ENCODE measurements at places on chromosomes 16 and 17. TPM values are rescaled to one million over a fixed set of nuclear protein-coding genes. Genes with fewer than 3 reads are reported as not detected.

KRT32 gene
- total RNA-seq, result not detected

RASL10B gene
- total RNA-seq, result 1.1 TPM

SLC22A31 gene
- not detected for total RNA-seq

TNFSF13 gene
- total RNA-seq, result 33.3 TPM

CD300H gene
- total RNA-seq, result 1.2 TPM

TBC1D3B gene
- total RNA-seq, result 3.8 TPM

ARHGAP23 gene
- 90.4 TPM for total RNA-seq

GRCh38 chr16:88810166-88810911, 1.4 kb downstream of the APRT start:
- no peak for DNase-seq

- DNase-seq, result no peak
Observed at GRCh38 chr16:53812914-53813313, 109.0 kb downstream of the FTO start.

- DNase-seq, result no peak
Observed at GRCh38 chr17:13727441-13728171, 125.9 kb upstream of the HS3ST3A1 start.

DNA sequence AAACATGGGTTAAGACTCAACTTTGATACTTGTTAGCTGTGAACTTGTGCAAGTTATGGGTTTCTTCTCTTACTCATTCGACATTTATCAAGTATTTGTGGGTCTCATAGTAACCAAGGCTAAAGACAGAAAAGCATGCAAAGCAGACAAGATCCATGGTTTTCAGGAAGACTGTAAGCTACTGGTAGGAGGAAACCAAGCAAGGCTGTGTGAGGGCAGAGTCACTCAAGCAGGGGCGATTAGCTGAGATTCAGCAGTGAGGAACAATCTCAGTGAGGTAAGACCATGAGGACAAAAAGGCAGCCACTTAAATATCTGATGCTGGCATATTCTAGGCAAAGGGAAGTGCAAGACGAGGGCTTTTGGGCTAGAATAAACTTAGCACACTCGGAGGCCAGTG, 29.5 kb downstream of the MBTD1 start:
- no peak for DNase-seq

DNA sequence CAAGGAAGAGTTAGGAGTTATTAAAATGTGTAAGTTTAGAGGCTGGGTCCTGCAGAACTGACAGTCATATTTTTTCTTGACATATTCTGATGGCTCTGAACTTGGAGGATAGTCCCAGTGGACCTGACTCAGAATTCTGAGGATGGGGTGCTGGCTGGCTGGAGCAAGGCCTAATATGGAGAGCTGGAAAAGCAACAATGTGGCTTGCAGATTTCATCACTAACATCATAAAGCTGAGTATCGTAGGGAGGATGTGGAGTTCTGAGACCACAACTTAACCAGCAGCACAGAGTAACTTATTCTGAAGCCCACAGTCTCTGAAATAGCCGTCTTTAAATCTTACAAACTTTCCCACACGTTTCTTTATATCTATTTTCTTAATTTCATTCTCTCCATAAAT, 2.3 kb downstream of the KRTAP1-5 start:
- DNase-seq, result no peak

GRCh38 chr16:80442779-80443178, 98.0 kb upstream of the DYNLRB2 start:
- no peak for DNase-seq

- no peak for DNase-seq
Observed at GRCh38 chr16:85378145-85379040, 234.7 kb upstream of the GSE1 start.

GRCh38 chr17:43880420-43880991, 26.8 kb downstream of the MPP2 start:
- no peak for DNase-seq

GRCh38 chr17:77528516-77529327, 388.0 kb downstream of the SEC14L1 start:
- DNase-seq, result peak; percentile 77

DNA sequence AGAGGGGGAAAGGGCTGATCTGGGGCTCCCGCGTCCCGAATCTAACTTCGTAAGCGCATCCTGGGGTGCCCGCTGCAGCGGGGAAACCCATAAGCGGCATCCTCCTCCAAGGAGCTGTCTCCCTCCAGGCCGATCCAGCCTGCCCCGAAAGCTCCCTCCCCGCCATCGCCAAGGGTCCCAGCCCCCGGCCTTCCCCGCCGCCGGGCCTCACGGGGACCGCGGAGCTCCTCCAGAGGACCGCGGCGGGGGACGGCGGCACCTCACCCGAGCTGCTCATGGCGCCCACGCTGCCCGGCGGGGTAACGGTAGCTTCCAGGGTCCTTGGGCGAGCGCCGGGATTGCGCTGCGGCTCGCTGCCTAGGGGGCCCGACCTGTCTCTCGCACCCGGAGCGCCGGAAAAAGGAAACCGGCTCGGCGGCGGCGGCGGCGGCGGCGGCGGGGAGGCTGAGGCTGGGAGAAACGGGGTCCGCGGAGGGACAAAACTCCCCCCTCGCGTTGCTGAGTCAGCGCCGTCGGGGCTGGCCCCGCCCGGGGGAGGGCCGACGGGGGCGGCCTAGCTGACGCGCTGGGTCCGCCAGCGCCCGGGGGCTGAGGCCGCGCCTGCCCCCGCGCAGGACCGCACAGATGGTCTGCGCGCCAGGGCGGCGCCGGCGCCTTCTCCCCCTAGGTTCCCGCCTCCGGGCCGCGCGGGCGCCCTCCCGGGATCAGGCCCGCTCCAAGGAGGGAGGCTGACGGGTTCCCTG, at the start of gene BLMH:
TSS of gene BLMH (minus strand) at position 402 of the 743 bp plus-strand sequence. CDS start at position 277, 125 bp downstream.
- DNase-seq, result peak; percentile 94

- no peak for DNase-seq
Observed at GRCh38 chr17:61587807-61588660, 3.0 kb downstream of the NACA2 start.

DNA sequence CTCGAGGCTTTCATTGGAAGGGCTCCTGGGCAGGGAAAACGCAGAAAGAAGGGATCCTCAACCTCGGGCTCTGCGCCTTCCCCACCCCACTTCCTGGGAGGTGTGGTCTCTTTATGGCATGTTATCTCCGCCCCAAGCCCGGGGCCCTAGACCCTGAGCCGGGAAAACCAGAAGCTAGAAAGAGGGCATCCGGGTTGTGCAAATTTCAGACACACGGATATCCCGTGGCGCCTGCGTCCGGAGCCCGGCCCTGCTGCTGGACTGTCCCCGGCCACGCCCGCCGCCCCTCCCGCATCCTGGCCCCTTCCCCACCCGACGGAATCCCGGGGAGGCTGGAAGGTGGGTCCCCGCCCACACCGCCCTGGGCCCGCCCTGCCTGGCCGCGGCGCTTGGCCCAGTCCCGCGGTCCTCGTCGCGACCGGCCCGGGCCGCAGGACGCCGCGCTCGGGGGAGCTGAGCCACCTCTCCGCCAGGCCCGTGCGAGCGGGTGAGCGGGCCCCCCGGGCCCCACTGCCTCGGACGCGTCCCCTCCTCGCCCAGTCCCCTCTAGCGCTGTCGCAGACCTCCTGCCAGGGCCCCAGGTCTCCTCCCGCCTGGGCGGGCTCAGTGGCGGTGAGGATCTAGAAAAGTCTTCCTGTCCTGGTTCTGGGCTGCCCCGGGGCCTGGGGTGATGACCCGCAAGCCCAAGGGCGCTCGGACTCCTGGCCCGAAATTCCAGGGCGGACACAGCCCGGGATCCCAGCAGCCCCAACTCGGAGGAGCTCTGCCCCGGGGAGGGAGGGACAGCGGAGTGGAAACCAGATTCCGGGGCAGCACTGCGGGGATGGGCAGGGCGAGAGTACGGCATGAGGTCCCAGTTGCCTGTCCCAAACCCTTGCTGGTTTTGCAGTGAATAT, at the start of gene SLC16A5:
TSS of gene SLC16A5 (plus strand) at position 397 of the 896 bp plus-strand sequence. CDS start 5,683 bp downstream, outside the sequence.
- DNase-seq, result peak; percentile 96

GRCh38 chr16:25045696-25046381, 30.7 kb upstream of the ARHGAP17 start:
- no peak for DNase-seq

- no peak for DNase-seq
Observed at GRCh38 chr16:67120025-67120424, 10.3 kb downstream of the PHAF1 start.

DNA sequence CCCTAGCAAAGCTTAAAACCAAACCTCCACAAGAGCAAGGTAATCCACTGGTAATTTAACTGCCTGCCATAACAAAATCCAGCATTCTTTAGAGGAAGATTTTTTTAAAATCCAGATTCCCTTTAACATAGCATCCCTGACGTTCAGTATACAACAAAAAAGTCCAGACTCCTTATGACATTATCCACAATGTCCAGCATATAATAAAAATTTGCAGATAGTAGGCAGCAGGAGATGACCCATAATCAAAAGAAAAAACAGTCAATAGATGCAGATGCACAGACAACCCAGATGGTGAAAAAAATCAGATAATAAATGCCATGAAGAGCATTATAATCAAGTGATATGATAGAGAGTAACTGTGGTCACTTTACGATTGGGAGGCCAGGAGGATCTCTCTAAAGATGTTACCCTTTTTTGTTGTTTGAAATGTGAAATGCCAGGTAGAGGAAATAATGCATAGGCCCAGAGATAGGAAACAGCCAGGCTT, 33.2 kb downstream of the MRC2 start:
- DNase-seq, result no peak

- no peak for DNase-seq
Observed at GRCh38 chr17:77999413-78000173, 41.1 kb downstream of the TNRC6C start.

DNA sequence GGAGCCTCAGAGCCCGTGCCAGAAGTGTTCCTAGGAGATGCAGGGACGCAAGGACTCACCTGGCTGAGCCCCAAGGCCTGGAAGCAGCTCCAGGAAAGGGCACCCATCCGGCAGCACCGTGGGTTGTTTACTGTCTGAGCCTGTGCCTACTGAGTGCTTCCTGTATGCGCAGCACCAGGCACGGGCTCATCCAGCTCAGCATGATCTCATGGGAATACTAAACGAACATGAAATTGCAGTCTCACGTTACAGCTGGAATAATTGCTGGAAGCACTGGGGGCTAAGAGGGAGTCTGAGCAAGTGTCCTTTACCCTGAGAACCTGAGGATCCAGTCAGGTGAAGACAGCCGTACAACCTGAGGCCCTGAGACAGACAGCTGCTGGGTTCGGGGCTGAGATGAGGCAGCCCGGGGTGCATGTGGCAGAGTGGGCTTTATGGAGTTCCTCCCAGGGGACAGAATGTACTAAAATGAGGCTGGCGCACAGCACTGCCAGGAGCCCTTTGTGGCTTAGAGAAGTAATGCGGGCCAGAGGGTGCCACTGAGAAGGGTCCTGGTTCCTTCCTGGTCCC, 5.4 kb downstream of the CTRL start:
- DNase-seq, result no peak

- no peak for DNase-seq
Observed at GRCh38 chr16:24070851-24071250, 185.3 kb upstream of the CACNG3 start.

DNA sequence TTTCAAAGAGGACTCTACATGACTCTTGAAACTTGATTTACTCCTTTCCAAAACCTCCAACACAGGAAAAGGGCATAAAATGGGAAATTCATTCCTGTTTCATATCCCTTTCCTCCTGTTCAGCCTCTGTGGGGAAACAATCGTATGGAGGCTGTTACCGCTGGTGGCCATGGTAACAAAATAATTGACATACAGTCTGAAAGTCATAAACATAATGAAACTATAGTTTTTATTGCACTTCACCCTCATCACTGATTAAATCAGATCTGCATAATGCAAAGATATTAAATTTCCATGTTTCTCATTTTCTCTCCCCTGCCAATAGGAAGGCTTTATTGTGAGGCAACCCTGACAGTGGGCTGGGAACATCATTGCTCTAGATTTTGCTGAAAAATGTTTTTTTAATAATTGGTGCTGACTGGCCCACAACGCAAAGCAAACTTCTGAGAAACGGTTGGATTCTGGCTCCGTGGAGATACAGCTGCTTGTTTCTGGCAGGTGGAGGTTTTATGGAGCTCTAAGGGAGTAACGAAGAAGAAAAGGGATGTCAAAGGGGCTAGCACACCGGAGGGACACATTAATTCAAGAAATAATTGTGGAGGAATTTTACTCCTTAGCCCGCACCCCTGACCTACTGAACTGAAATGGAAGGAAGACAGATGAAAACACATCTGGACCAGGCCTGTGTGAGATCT, 154.2 kb upstream of the SHISA6 start:
- no peak for DNase-seq

GRCh38 chr17:59753522-59754467, 46.3 kb downstream of the VMP1 start:
- no peak for DNase-seq

Measured in posterior vena cava (tissue), 2 donors.